Cortex of kidney (tissue), 1 donor: ENCODE measurements at places on chromosomes 16 and 17.

DNA sequence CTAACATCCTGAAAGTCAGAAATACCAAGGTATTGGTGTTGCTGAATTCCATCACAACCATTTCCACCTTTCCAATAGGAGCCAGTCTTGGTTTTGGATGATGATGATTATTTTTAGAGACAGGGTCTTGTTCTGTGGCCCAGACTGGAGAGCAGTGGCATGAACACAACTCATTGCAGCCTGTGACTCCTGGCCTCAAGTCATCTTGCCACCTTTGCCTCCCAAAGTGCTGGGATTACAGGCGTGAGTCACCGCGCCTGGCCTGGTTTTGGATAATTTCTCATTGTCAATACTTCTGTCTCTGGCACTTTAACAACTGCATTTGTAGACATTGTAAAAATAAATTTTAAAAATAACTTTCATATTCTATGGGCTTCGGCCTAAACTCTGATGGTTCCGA is 22.6 kb downstream of the STAT5B start:
- DNase-seq, result no peak

- DNase-seq, result no peak
Observed at GRCh38 chr16:7374614-7375174, 42.0 kb downstream of the RBFOX1 start.

- DNase-seq, result no peak
Observed at GRCh38 chr16:50696126-50696525, 2.7 kb downstream of the NOD2 start.

DNA sequence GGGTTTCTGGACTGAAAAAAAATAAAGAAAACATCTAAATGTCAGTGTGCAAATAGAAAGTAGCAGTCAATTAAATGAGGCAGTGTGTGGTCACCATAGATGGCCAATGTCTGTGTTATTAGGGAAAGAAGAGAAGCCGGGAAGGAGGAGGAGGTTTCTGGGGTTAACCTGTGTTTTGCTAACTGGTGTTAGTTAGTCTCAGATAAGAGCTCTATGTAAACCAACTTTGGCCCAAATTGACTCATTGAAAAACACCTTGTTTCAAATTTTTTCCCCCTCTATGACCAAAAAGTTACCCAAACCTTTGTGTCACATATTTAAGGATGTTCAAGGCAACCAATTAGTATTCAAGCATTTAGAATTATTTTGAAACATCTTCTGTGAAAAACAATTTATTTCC is 530.9 kb downstream of the MAF start:
- DNase-seq, result no peak

GRCh38 chr16:84566545-84567257 is 51.2 kb downstream of the COTL1 start:
- DNase-seq, result no peak

- DNase-seq, result no peak
Observed at GRCh38 chr17:75848523-75849278, 4.5 kb upstream of the UNC13D start.

DNA sequence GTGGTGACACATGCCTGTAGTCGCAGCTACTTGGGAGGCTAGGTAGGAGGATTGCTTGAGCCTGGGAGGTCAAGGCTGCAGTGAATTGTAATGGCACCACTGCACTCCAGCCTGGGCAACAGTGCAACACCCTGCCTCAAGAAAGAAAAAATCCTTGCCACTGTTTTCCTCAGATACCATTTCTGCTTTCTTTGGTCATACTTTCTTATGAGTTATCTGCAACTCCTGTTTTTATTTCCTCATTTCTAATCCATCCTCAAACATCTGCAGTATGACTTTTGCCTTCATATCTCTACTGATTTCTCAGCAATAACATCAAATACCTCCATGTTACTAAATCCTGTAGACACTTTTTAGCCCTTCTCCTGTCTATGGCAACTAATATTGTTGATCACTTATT is 3.1 kb upstream of the AP2B1 start:
- no peak for DNase-seq

DNA sequence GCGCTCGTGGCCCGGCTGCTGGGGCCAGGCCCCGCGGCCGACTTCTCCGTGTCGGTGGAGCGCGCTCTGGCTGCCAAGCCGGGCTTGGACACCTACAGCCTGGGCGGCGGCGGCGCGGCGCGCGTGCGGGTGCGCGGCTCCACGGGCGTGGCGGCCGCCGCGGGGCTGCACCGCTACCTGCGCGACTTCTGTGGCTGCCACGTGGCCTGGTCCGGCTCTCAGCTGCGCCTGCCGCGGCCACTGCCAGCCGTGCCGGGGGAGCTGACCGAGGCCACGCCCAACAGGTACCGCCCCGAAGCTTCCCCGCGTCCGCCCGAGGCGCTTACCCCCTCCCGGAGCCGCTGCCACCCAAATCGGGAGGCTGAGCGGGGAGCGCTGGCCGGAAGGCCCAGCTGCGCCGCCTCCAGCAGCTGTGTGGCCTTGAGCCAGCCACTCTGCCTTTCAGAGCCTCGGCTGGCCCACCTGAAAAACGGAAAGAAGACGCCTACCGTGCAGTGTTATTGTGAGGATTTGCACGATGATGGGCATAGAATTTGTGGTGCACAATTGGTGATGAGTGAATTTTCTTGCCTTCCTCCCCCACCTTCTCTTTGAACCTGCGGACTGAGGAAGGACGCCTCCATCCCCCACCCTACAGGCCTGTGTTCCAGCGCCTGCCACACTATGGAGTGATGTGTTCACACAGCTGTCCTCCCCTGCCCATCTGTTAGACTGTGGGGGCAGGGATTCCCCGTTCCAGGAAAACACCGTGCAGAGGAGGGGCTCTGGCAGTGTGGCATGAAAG is 523 bp downstream of the NAGLU start:
- DNase-seq, result no peak

DNA sequence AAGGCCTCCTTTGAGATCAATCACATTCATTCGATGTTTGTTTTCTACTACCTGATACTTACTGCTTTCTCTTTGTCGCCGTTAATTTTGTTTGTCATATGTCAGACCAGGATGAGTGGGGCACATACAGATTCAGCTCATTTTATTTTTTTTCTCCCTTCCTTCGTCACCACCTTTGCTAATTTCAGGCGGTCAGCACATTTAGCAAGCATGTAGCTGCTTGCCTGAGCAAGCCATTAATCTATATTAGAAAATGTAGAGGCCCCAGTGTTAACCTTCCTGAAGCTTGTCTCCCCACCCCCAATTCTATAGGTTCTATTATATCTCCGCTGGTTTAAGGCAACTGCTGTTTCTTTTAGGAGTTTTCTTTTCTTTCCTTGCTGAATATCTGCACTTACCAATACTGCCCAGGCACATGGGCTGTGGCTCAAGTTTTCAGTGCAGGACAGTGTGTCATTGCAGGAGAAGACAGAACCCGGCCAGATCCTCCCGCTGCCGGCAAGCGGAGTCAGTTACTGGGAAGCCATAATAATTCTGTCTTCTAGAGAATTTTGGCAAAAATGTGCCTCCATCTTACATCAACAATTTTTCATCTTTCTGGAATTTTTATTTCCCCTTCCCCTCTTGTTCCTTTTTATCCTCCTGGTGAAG is 714.3 kb downstream of the WWOX start:
- DNase-seq, result no peak

GRCh38 chr17:31573047-31573446 is 181.6 kb downstream of the RAB11FIP4 start:
- DNase-seq, result no peak

DNA sequence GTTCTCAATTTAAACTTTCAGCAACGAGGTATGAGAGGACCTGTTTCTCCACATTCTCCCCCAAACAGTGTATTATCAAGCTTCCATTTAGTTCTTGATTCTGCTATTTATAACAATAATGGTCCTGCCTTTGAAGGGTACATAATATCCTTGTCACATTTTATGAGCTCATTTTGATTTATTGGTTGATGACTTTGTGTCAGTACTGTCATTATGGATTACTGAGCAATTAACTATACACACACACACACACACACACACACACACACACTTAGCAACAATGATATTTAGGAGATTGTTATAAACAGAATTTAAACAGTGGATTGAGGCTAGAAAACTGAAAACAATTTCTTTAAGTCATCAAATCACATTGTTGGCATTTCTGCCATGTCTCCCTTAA is 7.0 kb downstream of the TMIGD1 start:
- no peak for DNase-seq

DNA sequence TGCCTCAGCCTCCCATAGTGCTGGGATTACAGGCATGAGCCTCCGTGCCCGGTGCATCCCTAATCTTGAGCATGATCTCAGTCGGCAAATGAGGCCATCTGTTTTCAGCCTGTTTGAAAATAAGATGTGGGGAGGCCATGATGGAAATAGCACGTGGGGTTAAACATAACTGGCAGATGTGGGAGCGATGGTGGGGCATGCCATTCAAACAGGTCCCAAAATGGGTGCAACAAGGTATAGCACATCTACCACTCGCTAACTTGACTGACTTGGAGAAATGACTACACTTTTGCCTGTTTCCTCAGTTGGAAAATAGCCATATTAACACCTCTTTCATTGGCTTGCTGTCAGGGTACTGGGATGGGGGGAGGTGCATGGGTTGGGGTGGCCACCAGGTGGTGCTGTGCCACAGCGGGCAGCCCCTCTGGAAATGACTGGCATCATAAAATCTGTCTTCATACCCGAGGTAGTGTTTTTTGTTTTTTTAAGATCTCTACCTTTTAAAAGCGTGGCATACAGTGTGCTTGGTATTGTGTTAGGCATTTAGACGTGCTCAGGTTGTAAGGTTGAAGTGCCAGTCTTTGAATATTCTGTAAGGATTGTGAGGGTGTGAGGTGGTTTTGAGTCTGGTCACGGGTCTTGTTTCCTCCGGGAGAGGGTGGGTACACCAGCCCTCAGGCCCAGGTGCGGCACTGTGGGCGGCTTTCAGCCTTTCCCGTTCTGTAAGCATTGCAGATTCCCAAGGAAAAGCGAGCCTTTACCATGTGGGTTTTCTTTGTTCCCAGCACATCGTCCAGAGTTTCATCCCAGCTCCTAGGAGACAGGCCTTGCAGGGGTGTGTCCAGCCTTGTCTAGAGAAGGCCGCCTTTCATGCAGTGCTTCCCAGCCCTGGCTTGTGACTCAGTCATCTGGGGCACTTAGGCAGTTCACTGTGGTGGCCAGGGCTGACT is 2.9 kb upstream of the TTYH2 start:
- DNase-seq, result no peak

GRCh38 chr16:69166946-69167930 is 19.7 kb upstream of the SNTB2 start:
- DNase-seq, result no peak

DNA sequence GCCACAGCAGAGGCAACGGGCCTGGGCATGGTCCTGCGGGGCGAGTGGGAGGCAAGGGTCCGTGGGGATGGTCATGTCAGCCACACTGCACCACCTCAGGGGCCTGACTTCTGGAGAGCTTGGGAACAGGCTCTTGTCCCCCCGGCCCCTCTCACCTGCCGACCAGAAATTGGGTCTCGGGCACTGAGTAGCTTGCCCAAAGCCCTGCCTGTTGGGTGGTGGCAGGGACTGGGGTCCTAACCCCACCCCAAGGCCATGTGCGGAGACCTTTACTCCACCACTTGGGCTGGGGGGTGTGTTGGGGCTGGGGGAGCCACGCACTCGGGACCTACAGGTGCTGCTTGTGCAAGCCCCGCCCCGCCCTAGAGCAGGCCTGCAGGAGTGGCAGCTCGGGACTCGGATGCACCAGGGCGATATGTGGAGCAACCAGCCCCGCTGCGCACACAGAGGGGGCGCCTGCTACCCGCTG is 24.2 kb upstream of the CHMP6 start:
- DNase-seq, result no peak

DNA sequence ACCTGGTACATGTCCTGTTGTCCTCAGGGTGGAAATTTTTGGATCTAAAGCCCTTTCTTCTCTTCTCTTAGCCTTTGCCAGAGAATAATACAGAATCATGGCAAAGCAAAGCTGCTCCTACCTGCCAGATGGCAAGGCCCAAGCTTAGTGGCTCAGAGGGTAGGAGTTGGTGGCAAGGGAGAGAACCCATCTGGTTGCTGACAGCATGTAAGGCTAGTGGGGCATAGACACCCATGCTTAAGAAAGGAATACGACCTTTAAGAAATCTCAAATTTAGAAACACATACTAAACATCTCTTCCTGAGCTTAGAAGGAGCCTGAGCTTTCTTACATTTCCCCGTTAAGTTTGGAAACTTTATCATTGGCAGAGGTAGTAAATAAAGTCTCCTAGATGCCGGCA is 395.0 kb upstream of the SOX9 start:
- no peak for DNase-seq

- DNase-seq, result no peak
Observed at GRCh38 chr16:67174706-67175231, 4.4 kb downstream of the NOL3 start.

DNA sequence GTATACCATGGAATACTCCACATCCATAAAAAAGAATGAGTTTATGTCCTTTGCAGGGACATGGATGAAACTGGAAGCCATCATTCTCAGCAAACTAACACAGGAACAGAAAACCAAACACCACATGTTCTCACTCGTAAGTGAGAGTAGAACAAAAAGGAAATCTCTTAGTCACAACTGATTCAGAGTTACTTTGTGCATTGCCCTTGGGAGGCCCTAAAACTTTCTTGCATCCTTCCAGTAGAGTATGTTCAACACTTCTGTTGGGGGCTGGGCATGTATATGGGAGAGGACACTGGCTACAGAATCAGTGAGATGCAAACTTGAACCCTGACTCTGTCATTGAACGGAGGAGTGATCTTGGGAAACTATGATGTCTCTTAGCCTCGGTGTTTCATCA is 147.4 kb upstream of the IRX5 start:
- no peak for DNase-seq

DNA sequence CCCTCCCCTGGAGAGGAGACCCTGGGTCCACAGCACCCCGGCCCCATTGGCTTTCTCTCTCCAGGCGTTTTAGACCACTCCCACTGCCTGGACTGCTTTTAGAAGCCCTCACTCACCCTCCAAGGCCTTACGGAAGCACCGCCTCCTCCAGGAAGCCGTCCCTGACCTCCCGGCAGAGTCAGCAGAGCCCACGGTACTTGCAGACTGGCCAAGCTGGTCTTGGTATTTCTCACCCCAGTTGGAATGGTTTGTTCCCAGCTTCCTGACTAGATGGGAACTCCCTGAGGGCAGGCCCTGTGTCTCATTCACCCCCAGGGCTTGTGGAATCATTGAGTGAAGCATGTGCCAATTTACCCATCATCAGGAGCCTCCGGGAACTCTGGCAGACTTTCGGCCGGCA is 9.2 kb downstream of the SCGB1C2 start:
- no peak for DNase-seq

GRCh38 chr17:76241691-76242255 is 1.5 kb upstream of the RNF157 start:
- DNase-seq, result no peak

- no peak for DNase-seq
Observed at GRCh38 chr17:63138713-63139112, 172.7 kb downstream of the TANC2 start.

- DNase-seq, result no peak
Observed at GRCh38 chr16:57915811-57916488, 55.0 kb downstream of the CNGB1 start.

- no peak for DNase-seq
Observed at GRCh38 chr16:55661941-55662643, 6.3 kb downstream of the SLC6A2 start.
